ENCODE measurements at places on chromosomes 12 and 14. TPM values are rescaled to one million over a fixed set of nuclear protein-coding genes. Genes with fewer than 3 reads are reported as not detected.

DNA sequence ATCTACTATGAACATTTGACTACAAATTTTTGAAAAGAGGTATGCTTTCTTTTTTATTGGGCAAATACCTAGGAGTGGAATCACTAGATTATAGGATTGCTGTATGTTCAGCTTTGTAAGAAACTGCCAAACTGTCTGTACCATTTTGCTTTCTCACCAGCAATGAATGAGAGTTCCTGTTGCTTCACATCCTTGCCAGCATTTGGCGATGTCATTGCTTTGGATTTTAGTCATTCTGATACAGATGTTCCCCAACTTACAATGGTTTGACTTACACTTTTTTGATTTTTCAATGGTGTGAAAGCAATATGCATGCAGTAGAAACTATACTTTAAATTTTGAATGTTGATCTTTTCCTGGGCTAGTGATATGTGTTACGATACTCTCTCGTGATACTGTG lies 328.7 kb downstream of the RAD51B start:
- H3K36me3 ChIP-seq = peaks cover 4% of the 10 kb centered on the region
- no peaks in the 10 kb centered on the region for H3K27me3 ChIP-seq
- peaks cover 11% of the 10 kb centered on the region for H3K4me1 ChIP-seq
- H3K4me3 ChIP-seq = no peak overlapping the region
- DNase-seq = no peak
- H3K27ac ChIP-seq = no peak overlapping the region

DNA sequence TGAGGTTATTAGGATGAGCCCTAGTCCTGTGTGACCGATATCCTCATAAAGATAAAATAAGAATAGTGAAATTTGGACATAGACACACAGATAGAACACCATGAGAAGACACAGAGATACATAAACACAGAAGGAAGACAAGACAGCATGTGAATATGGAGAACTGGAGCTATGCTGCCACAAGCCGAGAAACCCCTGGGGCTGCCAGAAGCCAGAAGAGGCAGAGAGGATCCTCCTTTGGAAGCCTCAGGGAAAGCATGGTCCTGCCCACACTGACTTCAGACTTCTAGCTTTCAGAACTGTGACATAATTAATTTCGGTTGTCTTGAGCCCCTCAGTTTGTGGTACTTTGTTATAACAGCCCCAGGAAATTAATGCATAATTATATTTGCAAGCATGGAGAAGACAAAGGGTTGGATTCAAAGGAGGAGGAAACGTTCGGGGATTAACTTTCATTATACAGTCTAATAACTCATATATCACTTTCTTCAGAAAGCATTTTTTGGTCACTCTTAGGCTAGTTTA lies 1501.8 kb upstream of the FLRT2 start:
- no peak overlapping the region for H3K27ac ChIP-seq
- H3K4me1 ChIP-seq = no peaks in the 10 kb centered on the region
- H3K27me3 ChIP-seq = no peaks in the 10 kb centered on the region
- H3K4me3 ChIP-seq = no peak overlapping the region
- no peak for DNase-seq

GRCh38 chr14:31068235-31068634 lies 42.1 kb upstream of the STRN3 start:
- H3K4me3 ChIP-seq = no peak overlapping the region
- peaks cover 25% of the 10 kb centered on the region for H3K36me3 ChIP-seq
- no peak for DNase-seq
- no peaks in the 10 kb centered on the region for H3K4me1 ChIP-seq

DNA sequence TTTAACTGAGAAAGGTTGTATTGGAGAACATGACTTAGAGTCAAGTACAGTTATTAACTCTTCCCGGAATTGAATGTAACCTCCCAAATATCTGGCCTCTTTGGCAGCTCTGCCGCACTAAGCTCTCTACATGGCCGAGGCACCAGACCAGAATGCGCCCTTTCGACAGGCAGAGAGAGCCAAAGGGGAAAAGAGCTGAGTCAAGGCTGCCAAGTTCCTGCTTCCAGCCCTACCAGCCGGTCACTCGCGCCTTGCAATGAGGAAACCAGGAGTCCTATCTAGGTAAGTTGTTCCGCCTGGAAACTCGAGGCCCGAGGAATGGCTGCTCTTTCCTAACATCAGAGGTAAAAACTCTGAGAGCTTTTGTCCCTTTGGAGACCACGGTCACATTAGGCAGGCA lies 172.2 kb downstream of the BRMS1L start:
- no peak overlapping the region for H3K27ac ChIP-seq
- peaks cover 3% of the 10 kb centered on the region for H3K27me3 ChIP-seq
- H3K4me3 ChIP-seq = no peak overlapping the region
- H3K4me1 ChIP-seq = no peaks in the 10 kb centered on the region

The NPFF gene
- polyA plus RNA-seq = not detected

Data from naive thymus-derived CD8-positive, alpha-beta T cell (primary cell).